ENCODE measurements at places on chromosomes 1 and 21.

GRCh38 chr1:59096501-59096900 is 200.4 kb upstream of the FGGY start:
- DNase-seq: no peak

GRCh38 chr1:244171241-244171985 is 120.3 kb downstream of the ZBTB18 start:
- DNase-seq: no peak

DNA sequence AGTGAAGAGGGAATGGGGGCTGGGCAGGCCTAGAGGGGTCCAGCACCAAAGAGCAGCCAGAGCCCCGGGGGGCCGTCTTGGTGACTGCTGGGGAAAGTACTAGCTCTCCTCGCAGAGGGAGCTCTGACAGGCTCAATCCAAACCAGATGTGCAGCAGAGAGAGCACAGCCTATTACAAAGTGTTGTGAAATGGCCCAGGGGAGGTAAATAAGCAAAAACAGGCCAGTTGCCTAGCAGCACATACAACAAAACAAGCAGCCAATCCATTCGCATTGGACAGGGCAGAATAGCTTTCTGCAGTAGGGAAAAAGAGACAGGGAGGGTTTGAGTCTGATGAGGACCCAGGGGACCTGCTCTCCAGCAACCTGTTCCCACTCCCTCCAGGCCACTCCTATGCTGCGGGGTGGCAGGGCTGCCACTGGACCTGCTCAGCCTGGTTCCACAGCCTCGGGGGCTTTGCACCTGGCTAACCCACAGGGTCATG is 239.6 kb upstream of the FGGY start:
- no peak for DNase-seq

DNA sequence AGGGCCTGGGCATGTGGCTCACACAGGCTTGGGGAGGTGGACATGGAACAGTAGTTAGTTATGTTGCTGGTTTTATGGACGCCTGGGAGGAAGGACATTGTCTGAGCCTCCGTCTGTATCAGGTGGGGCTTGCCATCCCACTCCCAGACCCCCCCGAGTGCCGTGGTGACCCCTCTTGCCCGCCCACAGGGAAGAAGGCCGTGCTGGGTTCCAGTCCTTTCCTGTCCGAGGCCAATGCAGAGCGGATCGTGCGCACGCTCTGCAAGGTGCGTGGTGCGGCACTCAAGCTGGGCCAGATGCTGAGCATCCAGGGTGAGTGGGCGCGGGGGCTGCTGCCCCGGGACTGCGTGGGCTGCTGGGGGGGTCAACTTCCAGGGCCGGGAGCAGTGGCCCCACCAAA is 41.7 kb downstream of the COQ8A start:
- no peak for DNase-seq

GRCh38 chr1:15425958-15426357 is 12.3 kb upstream of the CTRC start:
- no peak for DNase-seq

DNA sequence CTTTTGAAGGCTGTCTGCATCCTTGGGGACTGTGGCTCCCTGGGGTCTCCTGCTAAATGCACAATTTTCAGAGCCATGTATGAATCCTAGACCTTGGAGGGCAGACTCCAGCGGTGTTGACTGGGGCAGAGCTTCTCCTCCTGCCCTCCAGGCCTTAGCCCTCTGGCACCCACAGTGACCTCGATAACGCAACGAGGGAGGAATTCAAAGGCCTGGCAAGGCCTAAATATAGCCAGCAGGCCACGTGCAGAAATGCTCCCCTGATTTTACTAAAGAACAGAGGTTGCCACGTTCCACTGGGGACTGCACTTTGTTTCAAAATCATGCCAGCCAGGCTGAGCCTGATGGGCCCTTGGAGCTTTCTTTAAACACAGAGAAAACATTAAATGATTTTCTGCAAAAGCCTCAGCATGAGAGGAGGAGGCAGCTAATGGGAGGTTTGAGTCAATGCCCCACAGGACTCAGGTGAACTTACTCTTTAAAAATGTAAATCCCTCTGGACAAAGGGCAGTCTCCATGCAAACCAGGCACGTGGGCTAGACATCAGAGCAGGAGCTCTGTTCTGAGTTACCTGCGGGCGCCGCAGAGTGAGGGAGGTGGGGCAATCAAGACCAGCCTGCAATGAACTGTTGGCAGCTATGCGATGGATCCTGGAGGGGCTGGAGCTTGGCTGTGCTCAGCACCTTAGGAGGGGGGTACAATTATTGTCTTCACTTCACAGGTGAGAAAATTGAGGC is 28.0 kb downstream of the GRIK3 start:
- DNase-seq: no peak

DNA sequence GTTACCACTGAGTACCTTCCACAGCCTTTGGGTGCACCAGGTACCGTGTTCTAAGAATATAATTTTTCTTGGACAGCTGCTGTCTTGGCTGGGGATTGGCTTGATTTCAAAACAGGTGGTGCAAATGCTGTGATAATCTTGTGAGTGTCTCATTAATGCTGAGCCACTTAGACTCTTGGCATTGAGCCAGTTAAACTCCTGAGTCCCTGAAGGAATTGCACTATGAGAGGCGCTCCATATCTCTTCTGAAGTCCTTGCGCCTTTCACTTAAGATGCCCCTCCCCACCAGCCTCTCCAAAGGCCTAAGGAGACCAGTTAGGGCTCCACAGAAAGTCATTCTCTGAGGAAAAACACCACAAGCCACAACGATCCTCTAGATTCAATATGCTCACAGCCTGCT is 51.0 kb downstream of the BACH1 start:
- DNase-seq: no peak

DNA sequence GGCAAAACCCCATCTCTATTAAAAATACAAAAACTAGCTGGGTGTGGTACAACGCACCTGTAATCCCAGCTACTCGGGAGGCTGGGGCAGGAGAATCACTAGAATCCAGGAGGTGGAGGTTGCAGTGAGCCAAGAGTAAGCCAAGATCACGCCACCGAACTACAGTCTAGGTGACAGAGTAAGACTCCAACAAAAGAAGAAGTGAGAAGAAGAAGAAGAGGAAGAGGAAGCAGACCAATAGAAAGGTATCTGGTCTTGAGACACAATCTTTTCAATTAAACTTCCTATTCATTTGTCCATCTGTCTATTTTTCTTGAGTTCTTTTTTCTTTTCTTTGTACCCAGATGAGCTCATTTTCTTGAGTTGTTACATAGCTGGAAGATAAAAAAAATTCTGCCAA is 55.7 kb upstream of the ACADM start:
- DNase-seq: no peak

- peak; percentile 3 for DNase-seq
These were observed 27.8 kb upstream of the CD84 start for GRCh38 chr1:160607011-160607671.

- DNase-seq: no peak
These were observed at the start of gene RXRG for GRCh38 chr1:165444897-165445370. Gene RXRG (minus strand): TSS chr1:165445126. CDS start chr1:165444893, 233 bp downstream.

- no peak for DNase-seq
These were observed 24.9 kb downstream of the DIP2A start for GRCh38 chr21:46483300-46484295.

DNA sequence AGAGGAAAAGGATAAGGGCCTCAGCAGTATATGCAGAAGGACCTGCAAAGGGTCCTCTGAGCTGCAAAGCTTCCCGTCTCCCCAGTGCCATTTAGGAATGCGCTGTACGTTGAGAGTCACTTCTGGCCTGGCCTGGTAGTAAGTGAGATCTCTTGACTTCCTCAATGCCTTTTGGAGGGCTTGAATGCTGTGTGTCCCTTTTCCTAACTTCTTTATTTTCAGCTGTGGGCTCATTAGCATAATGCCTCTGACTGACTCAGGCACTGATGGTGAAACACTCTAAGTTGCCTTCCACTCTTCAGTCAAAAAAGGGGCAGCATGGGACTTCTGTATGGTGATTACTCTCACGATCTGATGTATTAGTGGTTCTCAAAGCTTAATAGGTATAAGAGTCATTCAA is 49.9 kb downstream of the XCL1 start:
- no peak for DNase-seq

GRCh38 chr1:61318319-61319125 is 236.2 kb downstream of the NFIA start:
- no peak for DNase-seq

DNA sequence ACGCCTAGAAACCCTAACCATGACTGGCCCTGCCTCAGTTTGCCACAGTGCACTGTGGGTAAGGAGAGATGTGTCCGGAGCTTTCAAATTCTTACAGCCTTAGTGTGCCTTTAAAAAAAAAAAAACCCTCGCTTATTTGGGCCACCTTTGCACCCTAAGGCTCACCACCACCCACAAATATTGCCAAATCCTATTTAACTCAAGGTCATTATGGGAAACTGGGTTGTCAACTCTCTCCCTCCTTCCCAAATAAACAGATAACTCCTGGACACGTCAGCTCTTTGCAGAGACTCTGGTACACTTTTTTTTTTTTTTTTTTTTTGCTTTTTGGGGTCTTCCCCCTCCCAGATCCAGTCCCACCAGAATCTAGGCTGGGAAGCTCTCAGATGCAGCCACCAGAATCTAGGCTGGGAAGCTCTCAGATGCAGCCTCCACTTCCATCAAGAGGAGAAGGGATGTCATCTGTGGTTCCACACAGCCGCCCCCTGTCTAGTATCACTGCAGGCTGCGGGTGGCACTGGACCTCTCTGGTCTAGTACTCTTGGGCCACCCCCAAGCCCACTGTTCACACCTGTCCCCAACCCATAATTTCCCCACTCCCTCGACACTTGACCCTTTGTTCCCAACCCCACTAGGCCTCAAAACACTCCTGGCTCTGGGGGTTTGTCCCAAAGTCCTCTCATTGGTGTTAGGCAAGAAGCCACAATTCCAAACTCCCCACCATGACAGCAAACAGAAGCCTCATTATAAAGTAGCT is 3.4 kb downstream of the DHRS3 start:
- DNase-seq: no peak

DNA sequence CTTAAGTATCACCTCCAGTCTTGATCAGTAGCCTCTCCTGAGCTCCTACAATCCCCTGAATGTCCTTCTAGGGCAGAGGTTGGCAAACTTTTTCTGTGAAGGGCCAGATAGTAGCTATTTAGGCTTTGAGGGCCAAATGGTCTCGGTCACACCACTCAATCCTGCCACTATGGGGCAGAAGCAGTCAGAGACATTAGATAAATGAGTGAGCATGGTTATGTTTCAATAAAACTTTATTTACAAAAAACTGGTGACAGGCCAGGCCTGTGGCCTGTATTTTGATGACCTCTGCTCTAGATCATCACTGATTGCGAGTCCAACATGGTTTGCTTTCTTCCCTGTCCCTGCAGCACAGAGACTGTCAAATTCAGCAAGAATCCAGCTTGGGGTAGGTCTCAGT is 36.3 kb downstream of the LRP8 start:
- no peak for DNase-seq

DNA sequence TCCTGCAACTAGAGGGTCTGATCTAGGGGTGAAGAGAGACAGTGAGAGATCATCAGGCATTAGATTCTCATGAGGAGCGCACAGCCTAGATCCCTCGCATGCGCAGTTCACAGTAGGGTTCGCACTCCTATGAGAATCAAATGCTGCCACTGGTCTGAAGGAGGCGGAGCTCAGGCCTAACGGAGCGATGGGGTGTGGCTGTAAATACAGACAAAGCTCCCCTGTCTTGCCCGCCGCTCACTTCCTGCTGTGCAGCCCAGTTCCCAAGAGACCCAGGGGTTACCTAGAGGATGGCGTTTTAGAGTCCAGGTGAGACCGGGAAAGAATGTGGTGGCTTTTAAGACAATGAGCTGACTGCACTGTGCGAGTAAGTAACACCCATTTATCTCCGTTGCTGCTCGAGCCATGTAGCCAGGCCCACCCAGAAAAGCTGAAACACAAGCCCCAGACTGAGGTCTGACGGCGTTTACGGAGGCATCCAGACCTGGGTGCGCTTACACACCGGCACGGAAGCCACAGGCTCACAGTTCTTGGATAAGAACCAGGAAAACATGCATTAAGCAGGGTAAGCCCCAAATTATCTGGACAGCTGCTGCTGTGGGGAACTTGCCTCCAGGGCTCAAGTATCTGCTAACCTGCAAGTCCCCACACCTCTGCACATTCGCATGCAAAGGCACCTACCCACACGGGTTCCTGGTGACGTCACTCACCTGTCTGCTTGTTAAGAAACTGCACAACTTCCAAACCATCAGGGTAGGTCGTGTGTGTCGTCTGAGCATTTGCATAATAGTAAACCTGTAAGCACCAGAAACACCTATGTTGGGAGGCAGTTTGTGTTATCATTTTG is 12.5 kb downstream of the TCP10L start:
- no peak for DNase-seq

DNA sequence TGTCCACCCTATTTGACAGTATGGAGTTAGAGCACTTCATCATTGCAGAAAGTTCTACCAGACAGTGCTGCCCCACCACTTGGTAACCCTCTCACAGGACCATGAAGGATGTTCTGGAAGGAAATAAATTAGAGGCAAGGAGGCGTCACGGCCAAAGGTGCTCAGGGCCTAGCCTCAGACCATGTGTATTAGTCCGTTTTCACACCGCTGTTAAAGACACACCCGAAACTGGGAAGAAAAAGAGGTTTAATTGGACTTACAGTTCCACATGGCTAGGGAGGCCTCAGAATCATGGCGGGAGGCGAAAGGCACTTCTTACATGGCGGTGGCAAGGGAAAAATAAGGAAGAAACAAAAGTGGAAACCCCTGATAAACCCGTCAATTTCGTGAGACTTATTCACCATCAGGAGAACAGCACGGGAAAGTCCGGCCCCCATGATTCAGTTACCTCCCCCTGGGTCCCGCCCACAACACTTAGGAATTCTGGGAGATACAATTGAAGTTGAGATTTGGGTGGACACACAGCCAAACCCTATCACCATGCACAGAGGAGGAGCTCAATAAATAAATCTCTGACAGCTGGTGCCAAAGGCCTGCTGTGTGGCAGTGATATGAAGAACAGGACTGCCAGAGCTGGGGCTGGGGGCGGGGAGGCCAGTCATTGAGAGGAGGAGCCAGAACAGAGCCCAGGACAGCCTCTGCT is 75.8 kb downstream of the FHAD1 start:
- DNase-seq: no peak

DNA sequence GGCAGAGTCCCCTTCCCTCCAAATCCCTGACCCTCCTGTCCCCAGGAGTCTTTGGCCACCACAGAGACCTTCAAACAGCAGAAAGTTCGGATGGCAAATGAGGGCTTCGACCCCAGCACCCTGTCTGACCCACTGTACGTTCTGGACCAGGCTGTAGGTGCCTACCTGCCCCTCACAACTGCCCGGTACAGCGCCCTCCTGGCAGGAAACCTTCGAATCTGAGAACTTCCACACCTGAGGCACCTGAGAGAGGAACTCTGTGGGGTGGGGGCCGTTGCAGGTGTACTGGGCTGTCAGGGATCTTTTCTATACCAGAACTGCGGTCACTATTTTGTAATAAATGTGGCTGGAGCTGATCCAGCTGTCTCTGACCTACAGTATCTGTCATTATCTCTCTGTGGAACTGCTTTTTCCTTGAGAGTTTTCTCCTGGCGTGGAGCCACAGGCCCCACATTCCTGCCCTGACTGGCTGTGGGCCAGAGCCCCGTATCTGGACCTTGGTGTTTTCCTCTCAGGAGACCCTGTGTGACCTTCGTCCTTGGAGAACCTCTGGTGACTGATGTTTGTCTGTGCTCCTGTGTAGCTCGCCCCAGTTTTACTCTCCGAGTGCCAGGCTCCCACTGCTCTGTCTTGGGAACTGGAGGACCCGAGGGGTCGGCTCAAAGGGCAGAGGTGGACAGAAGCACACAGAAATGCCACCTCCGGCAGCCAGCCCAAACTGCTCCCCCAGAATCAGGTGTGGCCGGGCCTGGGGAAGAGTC is 4.8 kb downstream of the SLC27A3 start:
- no peak for DNase-seq

- no peak for DNase-seq
These were observed 8.9 kb downstream of the SLC6A17 start for GRCh38 chr1:110159168-110159567.

- no peak for DNase-seq
These were observed 274.4 kb downstream of the MATN1 start for GRCh38 chr1:30449003-30449402.

Measured in NCI-H1930 (cell line).